ENCODE measurements at places on chromosomes 1 and 21.

DNA sequence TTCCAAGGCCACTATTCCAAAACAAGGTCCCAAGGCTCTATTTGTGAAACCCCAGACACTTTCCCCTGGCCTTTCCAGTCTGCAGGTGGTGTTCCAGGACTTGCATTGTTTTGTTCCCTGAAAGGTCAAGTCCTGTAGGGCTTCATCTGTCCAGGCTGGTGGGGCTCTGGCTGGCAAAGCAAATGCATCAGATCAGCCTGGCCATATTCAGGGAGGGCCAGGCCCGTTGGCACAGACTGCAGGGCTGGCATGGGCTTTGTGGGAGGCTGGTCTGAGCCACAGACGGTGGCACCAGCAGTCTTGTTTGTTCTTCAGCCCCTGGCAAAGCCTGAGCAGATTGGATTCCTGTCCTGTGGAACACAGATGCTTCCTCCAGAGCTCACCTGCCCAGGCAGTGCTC is 93.0 kb downstream of the SPATA46 start:
- peaks cover 65% of the 10 kb centered on the region for H3K27me3 ChIP-seq
- H3K4me1 ChIP-seq: no peaks in the 10 kb centered on the region
- H3K4me3 ChIP-seq: no peak overlapping the region

DNA sequence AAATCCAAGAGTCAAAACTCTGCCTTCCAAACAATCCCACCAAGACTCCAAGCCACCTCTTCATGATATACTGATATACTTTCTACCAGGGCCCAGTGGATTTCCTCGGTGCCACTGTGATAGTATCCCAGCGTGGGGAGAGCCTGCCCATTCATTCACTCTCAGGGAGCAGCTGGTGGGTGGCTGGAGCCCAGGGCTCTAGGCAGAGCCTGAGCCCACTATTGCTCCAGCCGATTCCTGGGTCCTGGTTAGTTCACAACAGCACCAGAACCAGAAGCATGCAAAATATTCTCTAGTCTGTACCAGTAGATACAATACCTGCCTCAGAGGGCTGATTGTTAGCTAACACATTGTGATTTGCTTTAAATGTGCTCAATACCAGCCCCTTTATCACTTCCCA is 831 bp downstream of the CSRP1 start:
- peak overlapping the region; percentile 83 for H3K27ac ChIP-seq
- no peaks in the 10 kb centered on the region for H3K27me3 ChIP-seq
- peaks cover 40% of the 10 kb centered on the region for H3K4me1 ChIP-seq
- H3K36me3 ChIP-seq: peaks cover 1% of the 10 kb centered on the region
- H3K4me3 ChIP-seq: peak overlapping the region; percentile 84

GRCh38 chr1:6889875-6890480 is 104.7 kb downstream of the CAMTA1 start:
- H3K36me3 ChIP-seq: peaks cover 1% of the 10 kb centered on the region
- DNase-seq: no peak
- H3K4me3 ChIP-seq: no peak overlapping the region
- no peaks in the 10 kb centered on the region for H3K4me1 ChIP-seq

DNA sequence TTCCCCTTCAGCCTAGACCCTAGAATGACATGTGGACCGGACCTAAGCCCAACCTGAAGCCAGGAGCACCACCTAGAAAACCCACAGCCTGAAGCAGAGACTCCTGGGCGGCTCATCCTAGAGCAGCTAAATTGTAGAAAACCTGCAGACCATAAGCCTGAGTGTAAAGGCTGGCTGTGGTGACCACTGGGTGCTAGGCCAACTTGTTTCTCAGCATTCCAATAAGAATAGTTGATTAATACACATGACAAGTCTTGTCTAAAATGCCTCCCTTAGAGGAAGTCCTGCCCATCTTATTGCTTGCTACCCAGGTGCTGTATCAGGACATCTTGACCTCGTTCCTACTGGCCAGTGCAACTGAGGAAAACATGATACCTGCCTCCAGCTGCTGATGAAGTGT is 23.3 kb upstream of the CASQ2 start:
- H3K27me3 ChIP-seq: peaks cover 57% of the 10 kb centered on the region
- no peaks in the 10 kb centered on the region for H3K4me1 ChIP-seq
- no peak overlapping the region for H3K27ac ChIP-seq
- H3K36me3 ChIP-seq: no peaks in the 10 kb centered on the region
- DNase-seq: no peak

- peak overlapping the region; percentile 88 for H3K4me3 ChIP-seq
- H3K27me3 ChIP-seq: peaks cover 17% of the 10 kb centered on the region
- H3K27ac ChIP-seq: no peak overlapping the region
These were observed 18.3 kb upstream of the PLEKHA6 start for GRCh38 chr1:204377800-204378668.

- H3K4me3 ChIP-seq: no peak overlapping the region
- H3K27me3 ChIP-seq: no peaks in the 10 kb centered on the region
- no peaks in the 10 kb centered on the region for H3K4me1 ChIP-seq
- no peak for DNase-seq
- peaks cover 24% of the 10 kb centered on the region for H3K36me3 ChIP-seq
These were observed 13.1 kb downstream of the THAP3 start for GRCh38 chr1:6637770-6638169.

GRCh38 chr1:216054600-216054999 is 368.6 kb downstream of the USH2A start:
- no peak overlapping the region for H3K4me3 ChIP-seq
- H3K4me1 ChIP-seq: no peaks in the 10 kb centered on the region
- no peak overlapping the region for H3K27ac ChIP-seq
- no peaks in the 10 kb centered on the region for H3K27me3 ChIP-seq

- H3K27me3 ChIP-seq: peaks cover 65% of the 10 kb centered on the region
- H3K4me3 ChIP-seq: no peak overlapping the region
- peaks cover 1% of the 10 kb centered on the region for H3K36me3 ChIP-seq
- DNase-seq: no peak
- no peaks in the 10 kb centered on the region for H3K4me1 ChIP-seq
- H3K27ac ChIP-seq: no peak overlapping the region
These were observed 13.5 kb upstream of the FOXJ3 start for GRCh38 chr1:42348498-42348897.

DNA sequence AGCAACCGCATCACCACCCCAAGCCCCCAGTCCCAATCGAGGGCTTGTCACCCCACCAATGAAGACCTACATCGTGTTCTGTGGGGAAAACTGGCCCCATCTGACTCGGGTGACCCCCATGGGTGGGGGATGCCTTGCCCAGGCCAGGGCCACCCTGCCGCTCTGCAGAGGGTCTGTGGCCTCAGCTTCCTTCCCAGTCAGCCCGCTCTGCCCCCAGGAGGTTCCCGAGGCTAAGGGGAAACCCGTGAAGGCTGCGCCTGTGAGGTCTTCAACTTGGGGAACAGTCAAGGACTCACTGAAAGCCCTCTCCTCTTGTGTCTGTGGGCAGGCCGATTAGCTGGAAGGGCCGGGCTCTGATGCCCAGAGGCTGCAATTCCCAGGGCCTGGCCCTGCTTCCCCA is 2.0 kb downstream of the SRARP start:
- H3K27me3 ChIP-seq: no peaks in the 10 kb centered on the region
- H3K36me3 ChIP-seq: peaks cover 1% of the 10 kb centered on the region
- H3K27ac ChIP-seq: no peak overlapping the region
- H3K4me3 ChIP-seq: no peak overlapping the region
- DNase-seq: no peak

DNA sequence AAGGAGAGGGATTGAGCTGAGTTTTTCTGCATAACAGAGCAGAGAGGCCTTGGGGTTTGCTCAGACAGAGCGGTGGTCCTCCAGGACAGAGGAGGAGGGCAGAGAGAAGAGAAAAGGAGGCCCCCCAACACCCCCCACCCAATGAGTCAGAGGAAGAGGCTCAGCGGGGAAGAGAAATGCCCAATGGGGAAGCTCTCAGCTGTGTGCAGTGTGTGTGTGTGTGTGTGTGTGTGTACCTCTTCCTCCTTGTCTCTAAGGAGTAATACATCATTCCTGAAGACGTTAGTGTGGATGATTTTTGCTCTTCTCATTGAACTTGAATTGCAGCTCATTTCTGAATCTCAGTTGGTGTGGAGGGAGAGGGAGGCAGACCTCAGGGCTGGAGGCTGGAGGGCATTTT is 8.7 kb downstream of the TMPRSS3 start:
- no peak overlapping the region for H3K27ac ChIP-seq
- no peaks in the 10 kb centered on the region for H3K36me3 ChIP-seq
- DNase-seq: no peak
- no peaks in the 10 kb centered on the region for H3K27me3 ChIP-seq
- H3K4me1 ChIP-seq: peaks cover 6% of the 10 kb centered on the region
- H3K4me3 ChIP-seq: no peak overlapping the region

DNA sequence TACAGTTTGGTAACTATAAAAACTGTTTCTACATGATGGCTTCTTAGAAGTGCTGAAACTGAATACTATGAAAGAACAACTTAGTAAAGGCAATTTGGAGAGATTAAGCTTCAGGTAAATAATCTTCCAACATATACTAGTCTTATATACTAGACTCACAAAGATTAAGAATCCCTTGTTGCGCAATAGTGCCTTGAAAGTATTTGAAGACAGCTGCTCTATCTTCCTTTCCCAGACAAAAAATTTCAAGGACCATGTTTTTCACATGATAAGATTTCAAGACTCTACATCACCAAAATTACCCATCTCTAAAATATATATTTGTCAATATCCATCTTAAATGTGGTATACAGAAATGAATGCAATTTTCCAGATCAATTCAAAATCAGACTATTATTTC is 37.7 kb upstream of the ASPM start:
- no peaks in the 10 kb centered on the region for H3K27me3 ChIP-seq
- peaks cover 49% of the 10 kb centered on the region for H3K36me3 ChIP-seq
- H3K4me1 ChIP-seq: peaks cover 14% of the 10 kb centered on the region
- H3K27ac ChIP-seq: no peak overlapping the region
- DNase-seq: no peak
- no peak overlapping the region for H3K4me3 ChIP-seq

DNA sequence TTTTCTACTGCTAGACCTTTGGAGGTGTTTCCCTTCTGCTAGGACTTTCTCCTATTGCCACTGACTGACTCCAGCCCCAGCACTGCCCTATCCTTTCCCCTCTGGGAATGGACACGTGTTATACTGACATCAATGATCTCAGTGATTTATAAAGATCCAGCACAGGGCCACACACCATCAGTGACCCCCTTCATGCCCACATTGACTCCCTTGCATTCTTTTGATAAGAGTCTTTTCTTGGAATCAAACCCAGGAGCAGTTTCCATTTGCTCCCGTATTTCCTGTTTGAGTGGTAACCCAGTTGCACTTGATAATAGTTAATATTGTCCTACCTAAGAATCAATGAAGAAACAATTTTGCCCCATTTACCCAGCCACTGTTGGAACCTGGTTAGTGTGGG is 501.0 kb upstream of the USP24 start:
- no peak for DNase-seq
- peaks cover 22% of the 10 kb centered on the region for H3K27me3 ChIP-seq
- no peak overlapping the region for H3K27ac ChIP-seq
- no peaks in the 10 kb centered on the region for H3K36me3 ChIP-seq
- no peaks in the 10 kb centered on the region for H3K4me1 ChIP-seq

GRCh38 chr1:196105901-196106300 is 502.3 kb downstream of the KCNT2 start:
- H3K4me1 ChIP-seq: no peaks in the 10 kb centered on the region
- H3K27ac ChIP-seq: no peak overlapping the region
- no peak for DNase-seq
- H3K4me3 ChIP-seq: no peak overlapping the region

DNA sequence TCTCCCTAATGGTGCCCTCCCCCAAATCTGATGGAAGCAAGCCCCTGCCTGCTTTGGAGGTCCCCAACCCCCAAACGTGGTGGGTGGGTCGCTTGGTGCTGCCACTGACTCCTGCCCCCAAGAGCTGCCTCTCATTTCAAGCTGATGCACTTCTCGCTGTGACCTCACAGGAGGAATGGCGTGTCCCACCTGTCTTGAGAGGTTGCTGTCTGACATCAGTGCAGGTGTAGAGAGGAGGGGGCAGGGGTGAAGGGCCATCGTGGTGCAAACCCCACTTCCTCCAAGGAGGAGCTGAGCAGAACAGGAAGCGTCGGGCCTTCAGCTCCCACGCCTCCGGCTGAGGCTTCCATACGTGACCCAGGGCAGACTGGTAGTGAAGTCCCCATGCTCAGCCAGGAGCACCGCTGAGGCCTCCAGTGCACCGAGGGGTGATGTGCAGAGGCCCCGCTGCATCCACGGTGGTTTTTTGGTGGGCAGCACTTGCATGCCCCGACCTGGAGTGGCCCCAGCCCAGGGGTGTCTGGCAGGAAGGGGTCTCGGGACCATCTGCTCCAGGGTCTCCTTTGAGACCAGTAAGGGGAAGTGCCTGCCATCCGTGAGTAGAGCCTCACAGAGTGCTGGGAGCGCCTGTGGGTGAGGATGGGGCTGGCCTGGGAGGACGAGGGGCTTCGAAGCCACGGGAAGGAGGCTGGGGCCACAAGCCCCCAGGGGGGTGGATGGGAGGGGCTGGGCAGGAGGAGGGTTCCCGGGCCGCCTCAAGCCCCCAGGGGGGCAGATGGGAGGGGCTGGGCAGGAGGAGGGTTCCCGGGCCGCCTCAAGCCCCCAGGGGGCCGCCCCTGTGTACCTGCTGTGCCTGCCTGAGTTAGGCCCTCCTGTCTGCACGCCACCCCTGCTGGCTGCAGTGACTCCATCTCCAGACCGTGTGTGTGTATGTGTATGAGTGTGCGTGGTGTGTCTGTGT is 39.8 kb downstream of the WDR4 start:
- H3K27ac ChIP-seq: no peak overlapping the region
- no peaks in the 10 kb centered on the region for H3K27me3 ChIP-seq
- peaks cover 18% of the 10 kb centered on the region for H3K36me3 ChIP-seq
- no peak for DNase-seq
- H3K4me3 ChIP-seq: no peak overlapping the region

Data from central memory CD8-positive, alpha-beta T cell (primary cell).